Activated CD8-positive, alpha-beta T cell treated with anti-CD3 and anti-CD28 coated beads for 36 hours (primary cell): ENCODE measurements at places on chromosomes 1 and 21.
A peak's percentile ranks its signal among the peaks of the same experiment; 100 is the strongest.

DNA sequence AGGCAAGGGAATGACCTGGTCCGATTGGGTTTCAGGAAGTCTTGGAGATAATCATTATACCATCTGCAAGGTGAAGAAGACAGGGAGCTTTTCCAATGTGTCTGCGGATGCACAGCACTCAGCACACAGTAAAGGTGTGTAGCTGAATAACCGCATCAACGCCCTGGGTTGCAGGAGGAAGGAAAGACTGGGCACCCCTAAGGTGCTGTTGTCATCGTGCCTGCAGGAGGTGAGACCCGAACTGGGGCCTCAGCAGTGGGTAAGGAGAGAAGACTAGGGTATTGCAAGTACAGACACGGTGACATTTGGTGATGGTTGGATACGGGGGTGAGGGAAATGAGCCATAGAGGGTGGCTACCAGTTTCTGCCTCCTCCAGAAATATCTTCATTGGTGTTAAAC, 1.1 kb upstream of the TRIM62 start:
- DNase-seq: no peak

DNA sequence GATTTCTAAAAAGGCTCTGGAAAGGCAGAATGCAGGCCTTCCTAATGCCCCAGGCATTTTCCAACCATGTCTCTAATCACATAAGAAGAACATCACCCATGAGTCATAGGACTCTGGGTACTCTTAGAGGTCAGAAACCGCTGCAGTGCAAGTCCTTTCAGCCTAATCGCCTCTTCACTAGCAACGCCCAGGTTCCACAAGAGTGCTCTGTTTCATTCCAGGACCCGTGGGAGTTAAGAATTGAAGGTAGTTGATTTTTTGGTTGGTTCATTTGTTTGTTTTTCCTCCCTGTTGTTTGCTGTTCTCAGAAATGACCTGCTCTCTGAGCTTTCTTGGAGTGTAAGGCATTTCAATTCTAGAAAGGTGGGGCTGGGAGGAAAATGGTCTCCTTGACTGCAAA, 123.2 kb downstream of the NR5A2 start:
- DNase-seq: peak; percentile 40

GRCh38 chr1:228511546-228512445, 24.6 kb downstream of the RNF187 start:
- DNase-seq: no peak

DNA sequence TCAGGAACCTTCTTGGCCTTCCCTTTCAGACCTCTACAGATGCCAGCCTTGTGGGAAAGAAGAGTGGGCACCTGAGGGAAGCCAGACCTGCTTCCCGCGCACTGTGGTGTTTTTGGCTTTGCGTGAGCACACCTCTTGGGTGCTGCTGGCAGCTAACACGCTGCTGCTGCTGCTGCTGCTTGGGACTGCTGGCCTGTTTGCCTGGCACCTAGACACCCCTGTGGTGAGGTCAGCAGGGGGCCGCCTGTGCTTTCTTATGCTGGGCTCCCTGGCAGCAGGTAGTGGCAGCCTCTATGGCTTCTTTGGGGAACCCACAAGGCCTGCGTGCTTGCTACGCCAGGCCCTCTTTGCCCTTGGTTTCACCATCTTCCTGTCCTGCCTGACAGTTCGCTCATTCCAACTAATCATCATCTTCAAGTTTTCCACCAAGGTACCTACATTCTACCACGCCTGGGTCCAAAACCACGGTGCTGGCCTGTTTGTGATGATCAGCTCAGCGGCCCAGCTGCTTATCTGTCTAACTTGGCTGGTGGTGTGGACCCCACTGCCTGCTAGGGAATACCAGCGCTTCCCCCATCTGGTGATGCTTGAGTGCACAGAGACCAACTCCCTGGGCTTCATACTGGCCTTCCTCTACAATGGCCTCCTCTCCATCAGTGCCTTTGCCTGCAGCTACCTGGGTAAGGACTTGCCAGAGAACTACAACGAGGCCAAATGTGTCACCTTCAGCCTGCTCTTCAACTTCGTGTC, 995 bp upstream of the ZBTB48 start:
- no peak for DNase-seq

DNA sequence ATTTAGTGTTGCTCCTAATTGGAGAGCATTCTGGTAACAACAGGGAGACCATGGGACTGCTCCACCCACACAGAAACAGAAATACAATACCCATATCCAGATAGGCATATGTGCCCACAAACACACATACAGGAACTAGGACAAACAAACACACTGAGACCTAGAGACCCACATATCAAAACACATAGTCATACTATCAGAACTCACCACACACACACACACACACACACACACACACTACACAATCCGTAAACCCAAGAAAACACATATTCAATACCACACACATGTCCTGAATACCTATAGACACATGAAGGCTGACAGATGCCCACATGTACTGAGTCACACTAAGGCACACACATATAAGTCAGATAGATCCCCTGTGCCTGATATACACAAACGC, 3.5 kb upstream of the NFASC start:
- no peak for DNase-seq

GRCh38 chr1:212039622-212040021, 4.1 kb downstream of the DTL start:
- no peak for DNase-seq
